ENCODE measurements at places on chromosomes 1 and 21.
A peak's percentile ranks its signal among the peaks of the same experiment; 100 is the strongest.

- no peak for DNase-seq
These were observed 44.9 kb downstream of the TRMT1L start for GRCh38 chr1:185111873-185112272.

DNA sequence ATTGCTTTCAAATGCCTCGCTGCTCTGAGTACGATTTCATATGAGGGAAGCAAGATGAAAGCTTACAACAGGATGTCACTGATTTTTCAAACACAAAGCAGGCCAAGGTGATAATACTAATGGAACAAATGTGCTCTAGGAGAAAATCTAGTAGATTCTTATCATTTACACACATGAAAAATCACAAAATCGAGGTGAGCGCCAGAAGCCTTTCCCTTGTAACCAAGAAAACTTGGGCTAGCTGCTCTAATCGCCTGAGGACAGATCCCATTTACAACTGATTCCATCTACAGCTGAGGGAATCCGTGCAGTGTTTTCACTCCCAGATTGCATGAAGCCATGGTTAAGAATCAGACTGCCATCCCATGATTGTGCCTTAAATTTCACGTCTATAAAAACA lies 117.5 kb downstream of the TM2D1 start:
- no peak for DNase-seq

GRCh38 chr1:22388671-22389450 lies 62.8 kb upstream of the ZBTB40 start:
- DNase-seq, result no peak

DNA sequence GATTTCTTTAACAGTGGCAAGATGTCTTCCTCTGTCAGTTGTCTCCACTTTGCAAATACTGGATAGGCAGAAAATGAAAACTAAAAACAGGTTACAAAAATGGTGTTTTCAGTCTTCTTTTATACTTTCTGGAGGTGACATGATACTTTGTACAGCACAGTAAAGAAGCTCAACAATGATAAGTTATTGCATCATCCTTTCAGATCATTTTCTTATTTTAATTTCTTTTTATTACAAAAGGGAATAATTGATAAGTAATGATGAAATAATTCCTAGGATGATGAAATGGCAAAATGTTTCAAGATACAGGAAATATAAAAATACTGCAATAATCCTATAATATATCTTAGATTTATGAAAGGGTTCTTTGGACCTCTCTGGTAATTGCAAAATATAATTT lies 16.5 kb downstream of the GORAB start:
- DNase-seq, result no peak

DNA sequence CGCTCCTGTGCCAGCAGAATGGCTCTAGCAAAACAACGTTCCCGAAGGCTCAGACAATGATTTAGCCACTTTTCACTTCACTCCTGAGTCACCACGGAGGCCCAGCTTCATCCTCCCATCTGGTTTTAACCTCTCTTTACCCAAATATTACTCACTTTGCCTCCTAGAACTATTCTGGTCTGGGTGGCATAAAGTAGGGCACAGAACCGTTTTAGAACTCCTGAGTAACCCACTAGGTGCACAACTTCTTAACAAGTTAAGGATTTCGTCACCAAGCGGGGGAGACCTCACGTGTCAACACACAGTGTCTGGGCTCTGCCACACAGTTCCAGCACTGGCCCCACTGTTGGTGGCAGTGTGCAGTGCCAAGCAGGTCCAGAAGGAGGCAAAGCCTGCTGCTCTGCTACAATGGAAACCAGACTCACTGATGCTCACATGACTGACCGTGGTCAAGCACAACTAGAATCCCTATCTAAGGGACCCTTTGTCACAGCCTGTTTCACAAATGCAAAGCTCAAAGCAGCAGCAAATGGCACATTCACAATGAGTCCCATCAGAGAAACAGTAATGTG lies 121.7 kb downstream of the SIPA1L2 start:
- peak; percentile 59 for DNase-seq

GRCh38 chr1:74486036-74486435 lies 26.4 kb downstream of the LRRC53 start:
- DNase-seq, result no peak

DNA sequence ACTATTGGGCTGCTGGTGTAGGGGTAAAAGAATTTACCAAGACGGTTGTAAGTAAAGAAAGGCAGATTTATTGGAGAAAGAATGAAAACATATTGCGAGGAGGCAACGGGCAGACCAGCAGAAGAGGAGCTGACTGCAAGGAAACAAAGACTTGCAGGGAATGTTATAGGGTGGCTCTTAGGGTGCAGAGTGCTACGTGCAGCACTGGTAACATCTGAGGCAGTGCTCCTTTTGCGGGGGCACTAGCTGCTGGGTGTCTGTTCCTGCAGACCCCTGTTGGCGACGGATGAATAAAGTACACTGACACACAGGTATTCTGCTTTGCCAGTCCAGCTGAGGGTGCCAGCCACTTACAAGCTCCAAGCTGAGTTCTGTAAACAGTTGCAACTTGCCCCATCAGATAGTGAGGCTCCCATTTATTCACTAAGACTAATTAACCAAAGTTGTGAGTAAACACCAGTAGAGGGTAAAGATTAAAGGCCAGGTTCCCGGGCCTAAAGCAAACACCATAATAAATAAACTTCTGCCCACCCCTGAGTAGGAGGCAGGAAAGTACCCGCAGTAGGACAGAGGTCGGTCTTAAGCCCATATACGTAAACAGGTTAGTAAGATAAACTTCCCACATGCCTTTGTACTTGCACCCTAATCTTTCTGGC lies 140.2 kb upstream of the KCNK1 start:
- DNase-seq, result no peak

All from caudate nucleus (tissue), 63 donors.